ENCODE measurements at places on chromosomes 5 and 9.

DNA sequence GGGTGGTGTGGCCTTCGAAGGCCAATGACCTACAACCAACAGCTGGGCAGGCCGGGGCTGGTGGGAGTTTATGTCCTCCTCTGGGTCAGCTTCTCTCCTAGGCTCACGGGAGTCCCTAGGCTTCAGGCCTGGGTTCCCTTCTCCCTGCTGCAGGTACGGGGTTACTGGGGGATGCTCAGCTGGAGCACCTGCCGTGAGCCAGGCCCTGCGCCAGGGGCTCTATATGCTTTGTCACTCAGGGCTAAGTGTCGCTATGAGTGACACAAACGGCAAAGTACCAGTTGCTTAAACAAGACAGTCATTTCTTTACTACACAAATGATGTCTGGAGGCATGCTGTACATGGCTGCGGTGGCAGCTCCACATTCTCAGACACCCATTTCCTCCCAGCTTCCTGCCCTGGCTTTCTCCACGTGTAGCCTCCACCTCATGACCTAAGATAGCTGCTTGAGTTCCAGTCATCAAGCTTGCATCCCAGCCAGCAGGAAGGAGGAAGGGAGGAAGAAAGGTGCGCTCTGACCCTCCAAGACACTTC, 22.5 kb upstream of the NINJ1 start:
- no peak for DNase-seq

GRCh38 chr9:125820100-125820804, 73.1 kb downstream of the PBX3 start:
- no peak for DNase-seq

DNA sequence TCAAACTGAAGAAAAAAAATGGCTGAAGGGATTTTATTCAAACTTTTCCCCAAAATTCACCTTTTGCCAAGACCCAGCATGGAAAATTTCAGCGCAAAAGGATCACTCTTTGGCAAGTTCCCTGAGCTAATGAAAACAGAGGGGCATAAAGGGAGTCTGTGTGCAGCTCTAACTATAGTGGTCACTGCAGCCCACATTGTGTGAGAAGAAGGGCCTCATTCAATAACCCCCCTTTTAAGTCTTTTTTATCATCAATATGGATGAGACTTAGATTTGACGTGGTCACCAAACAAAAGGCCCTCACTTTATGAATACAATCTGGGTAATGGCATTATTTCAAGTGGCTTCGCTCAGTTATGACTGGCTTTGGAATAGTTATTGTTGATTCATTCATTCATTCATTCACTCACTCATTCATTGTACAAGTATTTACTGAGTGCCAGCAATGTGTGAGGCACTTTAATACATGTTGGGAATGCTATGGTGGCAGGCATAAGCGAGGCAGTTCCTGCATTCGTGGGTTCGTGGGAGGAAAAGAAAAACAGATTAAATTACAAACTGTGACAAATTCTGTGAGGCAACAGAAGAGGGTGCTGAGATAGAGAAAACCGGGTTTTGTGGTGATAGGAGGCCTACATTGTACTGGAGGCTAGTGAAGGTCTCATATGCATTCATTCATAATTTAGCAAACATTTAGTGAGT, 145.7 kb upstream of the KLF4 start:
- DNase-seq, result no peak

- no peak for DNase-seq
Observed at GRCh38 chr9:124220946-124221451, 36.8 kb upstream of the NEK6 start.

DNA sequence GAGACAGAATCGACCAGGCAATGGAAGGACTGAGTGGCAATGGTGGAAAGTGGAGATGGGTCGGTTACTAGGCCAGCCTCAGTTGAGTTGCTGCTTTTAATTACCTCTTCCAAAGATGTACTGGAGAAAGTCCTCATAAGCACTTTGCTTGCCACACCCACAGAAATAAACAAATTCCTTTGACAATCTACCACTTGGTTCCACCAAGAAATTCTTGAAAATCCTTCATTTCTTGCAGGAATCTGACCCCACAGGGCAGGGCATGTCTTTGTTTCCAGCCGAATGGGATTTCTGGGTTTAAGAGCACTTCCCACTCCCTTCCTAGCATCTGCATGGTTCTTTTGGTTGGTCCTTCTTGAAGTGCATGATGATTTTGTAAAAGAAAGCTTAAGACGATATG, 54.5 kb downstream of the ADAMTS12 start:
- DNase-seq, result no peak

- DNase-seq, result no peak
Observed at GRCh38 chr5:121386334-121386733, 465.3 kb upstream of the FTMT start.

GRCh38 chr5:82334085-82334692, 56.0 kb upstream of the RPS23 start:
- DNase-seq, result no peak

DNA sequence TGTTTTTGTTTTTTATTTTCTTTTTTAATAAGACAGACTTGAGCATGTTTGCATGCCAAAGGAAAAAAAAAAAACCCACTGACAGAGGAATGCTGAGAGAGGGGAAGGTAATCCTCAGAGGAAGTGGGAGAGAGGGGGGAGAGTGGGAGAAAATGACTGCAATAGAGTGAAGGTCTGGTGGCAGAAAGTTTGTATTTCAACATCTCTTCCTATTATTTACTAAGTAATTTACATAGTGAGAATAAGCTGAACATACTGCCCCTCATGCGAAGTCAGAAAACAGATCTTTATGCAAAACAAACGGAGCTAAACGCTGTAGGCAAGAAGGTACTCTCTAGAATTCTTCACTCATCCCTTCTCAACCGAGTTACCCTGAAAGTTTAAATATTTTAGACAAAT, 45.0 kb downstream of the ELL2 start:
- DNase-seq, result no peak

- no peak for DNase-seq
Observed at GRCh38 chr9:107547772-107548297, 58.3 kb upstream of the KLF4 start.

- no peak for DNase-seq
Observed at GRCh38 chr9:91223000-91223399, 138.7 kb downstream of the AUH start.

DNA sequence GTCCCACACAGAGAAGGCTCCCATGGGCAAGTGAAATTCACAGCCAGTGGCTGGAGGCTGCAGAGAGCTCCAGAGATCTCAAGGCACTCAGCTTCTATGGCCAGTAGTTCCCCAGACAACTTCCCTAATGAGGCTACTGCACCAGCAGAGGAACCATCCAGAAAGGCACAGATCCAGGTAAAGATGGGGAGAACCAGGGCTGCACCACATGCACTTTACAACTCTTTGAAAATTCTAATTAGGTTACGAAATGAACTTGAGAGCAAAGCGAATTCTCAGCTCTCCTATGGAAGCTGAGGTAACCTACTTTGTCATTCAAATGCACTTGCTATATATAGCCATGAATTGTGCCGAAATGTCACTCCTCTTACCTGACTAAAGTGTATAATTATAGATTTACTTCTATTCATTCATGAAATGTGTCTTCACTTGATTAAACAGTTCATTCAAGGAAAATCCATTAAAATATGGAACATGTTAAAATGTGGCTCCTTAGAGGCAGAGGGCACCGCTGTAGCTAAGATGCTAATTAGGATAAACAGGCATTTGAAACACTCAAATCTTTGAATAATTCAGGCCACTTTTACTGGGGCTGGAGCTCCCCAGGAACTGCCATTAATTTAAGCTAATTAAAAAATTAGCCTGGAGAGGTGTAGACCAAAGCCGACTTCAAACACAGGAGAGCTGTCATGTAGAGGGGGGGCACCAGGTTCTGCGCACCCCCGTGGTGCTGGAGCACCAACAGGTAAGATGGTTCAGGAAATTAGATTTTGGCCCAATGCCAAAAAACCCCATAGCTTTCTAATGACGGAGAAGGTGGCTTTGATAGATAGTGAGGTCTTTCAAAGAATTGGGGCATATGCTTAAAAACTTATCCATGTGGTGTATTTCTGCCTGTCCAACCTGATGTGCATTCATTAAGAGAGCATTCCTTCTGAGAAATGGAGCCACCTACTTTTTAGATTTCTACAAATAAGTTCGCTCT, 204.1 kb downstream of the GABBR2 start:
- peak; percentile 7 for DNase-seq

DNA sequence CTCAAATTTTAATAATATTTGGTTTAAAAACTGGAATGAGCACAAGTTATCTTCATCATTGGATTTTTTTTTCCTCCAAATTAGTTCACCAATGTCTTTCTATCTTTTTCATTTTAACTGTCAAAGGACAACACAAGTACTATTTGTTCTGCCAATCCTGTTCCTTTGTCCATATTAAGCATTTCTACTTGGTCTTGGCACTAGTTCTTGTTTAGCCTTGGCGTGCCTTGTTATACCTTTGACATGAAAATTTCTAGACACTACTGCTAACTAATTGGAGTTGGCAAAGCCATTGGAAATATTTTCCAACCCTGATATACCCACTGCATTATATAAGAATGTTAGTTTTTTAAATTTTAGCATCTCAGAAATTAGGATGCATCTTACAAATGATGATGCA, 3.8 kb downstream of the SPINK6 start:
- no peak for DNase-seq

GRCh38 chr9:4620881-4621555, 41.1 kb upstream of the PLPP6 start:
- no peak for DNase-seq

- DNase-seq, result no peak
Observed at GRCh38 chr5:4939042-4939781, 200.9 kb upstream of the ADAMTS16 start.

DNA sequence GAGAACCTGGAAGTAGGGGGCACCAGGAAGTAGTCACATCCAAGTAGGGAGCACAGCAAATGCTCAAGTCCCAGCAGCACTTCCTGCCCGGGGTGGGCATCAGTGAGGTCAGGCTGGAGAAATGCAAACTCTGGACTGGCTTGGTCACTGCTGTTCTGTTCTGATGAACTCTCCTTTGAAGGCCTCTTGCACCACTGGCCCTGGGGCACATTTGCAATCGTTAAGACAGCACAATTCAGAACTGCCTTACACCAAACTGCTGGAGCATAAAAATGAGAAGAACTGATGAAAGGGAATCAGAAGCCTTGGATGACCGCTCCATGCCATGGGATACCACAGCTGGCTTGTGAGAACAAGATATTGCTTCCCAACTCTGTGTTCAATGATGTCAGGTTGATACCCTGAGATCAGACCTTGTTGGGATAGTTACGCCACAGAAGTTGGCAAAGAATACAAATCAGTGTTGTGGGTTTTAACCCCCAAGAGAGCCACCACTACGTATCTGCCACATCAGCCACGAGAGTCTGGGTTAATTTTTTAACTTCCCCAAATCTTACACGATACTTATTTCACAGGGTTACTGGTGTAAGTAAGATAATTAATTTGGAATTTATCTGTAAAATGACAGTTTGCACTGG, 42.3 kb upstream of the ZSWIM6 start:
- no peak for DNase-seq

GRCh38 chr5:131182839-131183238, 12.1 kb downstream of the LYRM7 start:
- no peak for DNase-seq

GRCh38 chr5:34551911-34552433, 104.2 kb upstream of the RAI14 start:
- no peak for DNase-seq

- DNase-seq, result no peak
Observed at GRCh38 chr5:169785771-169786618, 148.9 kb downstream of the DOCK2 start.

- DNase-seq, result no peak
Observed at GRCh38 chr9:133585481-133586351, 23.5 kb downstream of the FAM163B start.

DNA sequence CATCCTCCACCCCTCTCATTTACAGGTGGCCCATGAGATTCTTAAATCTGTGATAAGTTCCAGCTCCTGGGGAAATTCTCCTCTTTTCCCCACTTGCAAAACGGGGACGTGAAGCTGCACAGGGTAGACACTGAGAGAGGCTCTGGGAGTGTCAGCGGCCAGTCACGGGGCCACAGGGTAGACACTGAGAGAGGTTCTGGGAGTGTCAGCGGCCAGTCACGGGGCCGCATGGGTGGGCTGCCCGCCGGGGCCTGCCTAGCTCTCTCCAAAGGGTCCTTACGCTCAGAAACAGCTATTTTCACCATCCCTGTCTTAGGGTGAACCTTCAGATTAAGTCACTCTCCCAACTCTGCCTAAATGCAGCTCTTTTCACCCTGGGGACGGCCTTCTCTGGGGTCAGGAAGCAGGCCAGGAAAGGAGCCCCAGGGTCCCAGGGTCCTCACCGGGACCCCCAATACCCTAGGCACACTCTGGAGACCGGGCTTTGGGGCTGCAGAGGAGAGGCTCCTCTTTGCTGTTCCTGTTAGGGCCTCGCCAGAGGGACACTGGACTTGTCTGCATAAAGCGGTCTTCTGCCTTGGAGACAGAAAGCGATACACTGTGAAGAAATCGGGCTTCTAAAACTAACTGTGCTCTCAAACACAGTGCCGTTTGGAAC, 1.5 kb downstream of the FAM78A start:
- DNase-seq, result peak; percentile 53

GRCh38 chr5:133145436-133146170, 93.8 kb downstream of the HSPA4 start:
- no peak for DNase-seq

GRCh38 chr9:77856615-77857014, 175.0 kb downstream of the GNAQ start:
- no peak for DNase-seq

DNA sequence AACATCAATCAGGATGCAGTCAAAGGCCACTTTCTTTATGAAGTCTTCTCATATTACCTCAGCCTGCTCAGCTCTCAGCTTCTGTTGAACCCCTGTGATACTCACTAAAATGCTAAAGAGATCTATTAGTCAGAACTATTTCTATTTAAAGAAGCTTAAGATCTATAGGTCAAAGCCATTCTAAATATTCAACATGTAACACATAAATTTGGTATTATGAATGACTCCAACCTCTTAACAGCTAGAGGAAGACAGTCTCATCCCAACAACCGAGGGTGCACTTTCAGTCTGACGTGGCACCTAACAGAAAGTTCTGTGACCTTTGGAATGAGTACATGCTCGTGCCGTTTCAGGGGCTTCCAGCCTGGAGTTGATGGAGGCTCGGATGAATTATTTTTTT, 301.5 kb upstream of the VLDLR start:
- DNase-seq, result no peak

- no peak for DNase-seq
Observed at GRCh38 chr5:132867046-132867451, 607 bp downstream of the UQCRQ start.

- no peak for DNase-seq
Observed at GRCh38 chr5:150156027-150156368, 353 bp upstream of the PDGFRB start.

GRCh38 chr5:33227247-33227646, 213.5 kb upstream of the TARS1 start:
- no peak for DNase-seq

DNA sequence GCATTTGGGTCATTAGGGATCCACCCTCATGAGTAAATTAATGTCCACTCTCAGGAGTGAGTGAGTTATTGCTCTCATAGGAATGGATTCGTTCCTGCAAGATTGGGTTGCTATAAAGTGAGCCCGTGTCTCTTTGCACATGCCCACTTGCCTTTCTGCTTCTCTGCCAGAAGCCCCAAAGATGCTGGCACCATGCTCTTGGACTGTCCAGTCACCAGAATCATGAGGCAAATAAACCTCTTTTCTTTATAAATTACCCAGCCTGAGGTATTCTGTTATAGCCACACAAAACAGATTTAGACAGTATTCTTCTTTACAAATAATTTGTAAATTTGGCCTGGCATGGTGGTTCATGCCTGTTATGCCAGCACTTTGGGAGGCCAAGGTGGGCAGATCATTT, 24.6 kb downstream of the CDC26 start:
- DNase-seq, result no peak

- peak; percentile 73 for DNase-seq
Observed at GRCh38 chr5:178120607-178121357, 7.5 kb downstream of the N4BP3 start.

GRCh38 chr5:173306695-173307094, 21.5 kb downstream of the STC2 start:
- DNase-seq, result no peak

All from hematopoietic multipotent progenitor cell treated with erythropoietin and hydrocortisone succinate and interleukin-3 and kit ligand, for 17 days (in vitro differentiated cells).